ENCODE measurements at places on chromosomes 3 and 15.
A peak's percentile ranks its signal among the peaks of the same experiment; 100 is the strongest.

DNA sequence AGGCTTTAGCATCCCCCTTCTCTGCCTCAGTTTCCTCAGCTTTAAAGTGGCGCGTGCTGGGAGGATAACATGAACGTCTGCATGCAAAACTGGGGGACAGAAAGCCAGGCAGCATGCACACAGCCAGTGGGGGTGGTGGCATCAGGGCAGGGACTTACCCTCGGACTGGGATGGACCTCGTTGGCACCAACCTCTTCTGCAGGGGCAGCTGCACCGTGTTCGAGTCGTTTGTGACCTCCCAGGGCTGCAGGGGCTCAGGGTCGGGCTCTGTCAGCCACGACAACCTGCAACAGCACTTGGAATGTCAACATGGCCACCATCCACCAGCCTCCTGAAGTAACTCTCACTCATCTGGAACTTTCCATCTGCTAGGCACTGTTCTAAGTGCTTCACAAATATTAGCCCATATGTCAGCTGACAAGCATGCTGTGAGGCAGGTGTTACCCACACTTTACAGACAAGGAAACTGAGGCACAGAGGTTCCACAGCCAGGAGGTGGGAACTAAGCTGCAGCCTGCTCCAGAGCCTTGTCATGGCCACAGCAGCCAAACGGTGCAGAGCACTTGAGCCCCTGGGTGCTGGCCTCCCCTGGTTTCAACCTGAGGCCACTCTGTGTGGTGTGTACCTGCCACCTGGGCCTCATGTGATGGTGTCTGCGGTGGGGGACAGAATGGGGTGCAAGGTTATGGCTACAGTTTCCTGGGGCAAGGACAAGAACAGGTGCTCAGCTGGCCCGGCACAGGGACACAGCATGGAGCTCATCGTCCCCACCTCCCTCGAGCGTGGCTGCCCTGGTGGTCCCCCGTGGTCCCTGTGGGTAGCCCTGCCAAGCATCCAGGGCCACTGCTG lies 6.7 kb downstream of the C3orf22 start:
- DNase-seq: no peak

DNA sequence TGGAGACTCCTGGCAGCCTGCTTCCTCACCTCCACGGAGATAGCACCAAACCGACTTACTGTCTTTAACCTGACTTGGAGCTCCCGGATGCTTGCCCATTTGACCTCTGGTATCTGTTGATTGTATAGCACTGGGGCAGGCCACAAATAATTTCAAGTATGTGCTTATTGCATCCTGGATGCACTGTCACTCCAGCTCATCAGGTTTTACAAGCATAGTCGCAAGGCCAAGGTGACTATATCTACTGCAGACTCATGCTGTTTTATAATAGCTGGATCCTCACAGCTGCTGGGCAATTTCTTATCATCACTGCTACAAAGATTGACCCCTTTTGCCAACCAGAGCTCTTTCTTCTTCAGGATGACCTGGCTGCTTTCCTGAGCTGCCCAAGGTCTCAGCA lies 45.6 kb downstream of the PEX5L start:
- no peak for DNase-seq

- DNase-seq: no peak
These were observed 11.4 kb downstream of the SEMA3G start for GRCh38 chr3:52433328-52433995.

GRCh38 chr15:65904301-65904700 lies 35.0 kb downstream of the RAB11A start:
- DNase-seq: no peak

GRCh38 chr3:50405249-50405648 lies 45.9 kb upstream of the TMEM115 start:
- DNase-seq: no peak

GRCh38 chr3:181497358-181497757 lies 214.4 kb upstream of the SOX2 start:
- no peak for DNase-seq

- DNase-seq: no peak
These were observed 66.1 kb upstream of the PRICKLE2 start for GRCh38 chr3:64291345-64291744.

- peak; percentile 26 for DNase-seq
These were observed at the start of gene IL5RA for GRCh38 chr3:3110299-3110630. Gene IL5RA, minus strand, starts transcription at chr3:3110374. Its CDS starts 5,390 bp downstream, at chr3:3104984.

DNA sequence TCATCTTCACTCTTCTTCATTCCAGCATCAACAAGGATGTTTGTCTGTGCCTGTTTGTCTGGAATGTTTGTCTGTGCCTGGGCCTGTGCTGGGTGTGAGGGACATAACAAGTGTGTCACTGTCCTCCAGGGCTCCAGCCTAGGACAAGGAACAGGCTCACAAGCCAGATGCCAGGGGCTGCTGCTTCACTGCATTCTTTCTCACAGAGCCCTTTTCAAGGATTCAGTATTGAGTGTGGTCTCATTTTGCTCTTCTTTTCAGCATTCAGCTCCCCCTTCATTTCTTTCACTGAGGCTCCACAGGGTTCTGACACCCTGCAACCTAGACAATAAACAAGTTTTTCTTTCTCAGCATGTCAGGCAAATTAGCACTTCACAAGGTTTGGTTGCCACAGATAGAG lies 43.6 kb upstream of the KY start:
- no peak for DNase-seq

GRCh38 chr3:146625186-146625775 lies 20.1 kb upstream of the PLSCR5 start:
- no peak for DNase-seq

- no peak for DNase-seq
These were observed 193.6 kb downstream of the UACA start for GRCh38 chr15:70569714-70570231.

DNA sequence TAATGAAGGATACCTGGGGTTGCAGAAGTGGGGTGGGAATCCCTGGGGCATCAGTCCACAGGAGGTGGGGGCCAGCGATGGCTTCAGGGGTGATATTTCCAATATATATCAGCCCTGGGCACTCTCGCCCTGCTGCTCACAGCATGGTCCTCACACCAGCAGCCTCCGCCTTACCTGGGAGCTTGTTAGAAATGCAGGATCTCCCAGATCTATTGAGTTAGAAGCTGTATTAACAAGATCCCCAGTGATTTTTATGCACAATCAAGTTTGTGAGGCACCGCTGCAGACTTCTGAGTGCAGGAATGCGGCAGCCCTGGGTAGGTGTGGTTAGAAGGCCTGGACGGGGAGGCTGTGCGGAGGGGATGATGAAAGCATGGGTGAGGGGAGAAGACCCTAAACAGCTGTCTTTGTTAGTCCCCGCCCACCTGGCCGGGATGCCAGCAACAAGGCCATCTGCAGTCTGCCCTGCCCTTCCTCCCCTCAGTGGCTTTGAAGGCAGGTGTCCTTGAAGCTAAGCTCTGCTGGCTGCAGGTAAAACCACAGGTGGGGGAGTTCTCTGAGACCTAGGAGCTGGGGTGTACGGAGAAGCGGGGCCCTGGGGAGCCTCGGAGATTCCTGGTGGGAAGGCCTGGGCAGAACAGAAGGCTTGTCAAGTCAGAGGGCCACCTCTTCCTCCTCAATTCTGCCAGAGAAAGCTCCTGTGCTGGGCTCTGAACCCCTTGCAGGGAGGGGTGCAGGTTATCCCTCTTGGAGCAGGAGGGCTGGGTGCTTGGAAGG lies 11.4 kb downstream of the FAM107A start:
- DNase-seq: no peak

DNA sequence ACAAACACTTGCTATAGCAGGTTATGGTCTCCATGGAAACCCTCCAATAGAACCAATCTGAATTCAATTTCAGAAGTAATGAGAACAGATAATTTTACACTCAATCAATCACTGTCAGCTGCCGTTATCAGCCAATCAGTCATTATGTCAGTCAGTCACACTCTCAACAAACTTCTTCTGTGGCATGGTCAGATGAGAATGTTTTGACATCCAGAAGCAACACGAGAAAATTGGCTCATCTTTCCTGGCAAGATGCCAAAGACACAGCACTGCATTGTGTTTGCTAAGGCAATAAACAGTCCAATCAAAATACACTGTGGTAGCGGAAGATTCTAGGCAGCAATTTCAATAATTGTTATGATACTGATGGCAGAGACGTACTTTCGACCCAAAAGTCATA lies 190.7 kb downstream of the RORA start:
- DNase-seq: peak; percentile 83

- no peak for DNase-seq
These were observed 8.1 kb upstream of the PCOLCE2 start for GRCh38 chr3:142896996-142897395.

GRCh38 chr3:32977861-32978260 lies 26.4 kb downstream of the CCR4 start:
- DNase-seq: no peak

DNA sequence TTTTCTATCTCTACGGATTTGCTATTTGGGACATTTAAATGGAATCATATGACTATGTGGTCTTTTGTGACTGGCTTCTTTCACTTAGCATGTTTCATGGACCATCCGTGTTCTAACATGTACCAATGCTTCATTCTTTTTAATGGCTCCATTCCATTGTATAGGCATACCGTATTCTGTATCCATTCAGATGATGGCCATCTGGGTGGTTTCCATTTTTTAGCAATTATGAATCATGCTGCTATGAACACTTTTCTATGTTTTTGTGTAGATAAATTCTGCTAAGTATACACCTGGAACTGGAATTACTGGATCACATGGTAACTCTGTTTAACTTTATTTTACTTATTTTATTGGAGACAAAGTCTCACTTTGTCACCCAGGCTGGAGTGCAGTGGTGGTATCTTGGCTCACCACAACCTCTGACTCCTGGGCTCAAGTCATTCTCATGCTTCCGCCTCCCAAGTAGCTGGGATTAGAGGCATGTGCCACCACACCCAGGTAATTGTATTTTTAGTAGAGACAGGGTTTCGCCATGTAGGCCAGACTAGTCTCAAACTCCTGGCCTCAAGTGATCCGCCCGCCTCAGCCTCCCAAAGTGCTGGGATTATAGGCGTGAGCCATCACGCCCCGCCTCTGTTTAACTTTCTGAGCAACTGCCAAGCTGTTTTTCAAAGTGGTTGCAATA lies 13.4 kb downstream of the UBP1 start:
- DNase-seq: no peak

DNA sequence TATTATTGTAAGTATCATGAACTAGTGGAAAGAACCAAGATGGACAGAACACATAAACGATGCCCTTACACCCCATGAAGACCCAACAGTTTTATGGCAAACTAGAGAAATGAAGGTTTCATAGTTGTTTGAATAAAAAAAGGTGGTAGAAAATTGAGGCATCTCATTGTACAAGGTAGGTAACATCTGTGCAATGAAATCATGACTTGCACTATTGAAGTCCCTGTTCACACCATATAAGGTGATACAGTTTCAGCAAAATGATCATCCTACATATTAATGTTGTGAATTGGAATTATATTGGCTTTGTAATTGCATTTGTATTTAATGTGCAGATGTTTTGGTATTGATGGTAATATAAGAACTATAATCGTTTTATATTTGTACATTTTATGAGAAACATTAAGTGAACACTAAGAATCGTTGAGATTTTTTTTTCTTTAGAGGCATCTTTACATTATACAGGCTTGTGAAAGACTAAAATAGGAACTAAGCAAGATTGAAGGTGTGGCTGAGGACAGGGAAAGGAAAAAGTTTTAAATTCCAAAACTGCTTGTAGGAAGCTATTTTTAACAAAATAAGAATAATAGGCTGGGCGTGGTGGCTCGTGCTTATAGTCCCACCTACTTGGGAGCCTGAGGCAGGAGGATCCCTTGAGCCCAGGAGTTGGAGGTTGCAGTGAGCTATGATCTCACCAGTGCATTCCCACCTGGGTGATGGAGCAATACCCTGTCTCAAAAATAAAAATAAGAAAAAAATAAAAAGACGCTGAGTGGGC lies 48.5 kb downstream of the CGNL1 start:
- DNase-seq: no peak

GRCh38 chr3:62940771-62941563 lies 65.8 kb upstream of the CADPS start:
- DNase-seq: no peak

- no peak for DNase-seq
These were observed 29.7 kb downstream of the HDC start for GRCh38 chr15:50235794-50236193.

DNA sequence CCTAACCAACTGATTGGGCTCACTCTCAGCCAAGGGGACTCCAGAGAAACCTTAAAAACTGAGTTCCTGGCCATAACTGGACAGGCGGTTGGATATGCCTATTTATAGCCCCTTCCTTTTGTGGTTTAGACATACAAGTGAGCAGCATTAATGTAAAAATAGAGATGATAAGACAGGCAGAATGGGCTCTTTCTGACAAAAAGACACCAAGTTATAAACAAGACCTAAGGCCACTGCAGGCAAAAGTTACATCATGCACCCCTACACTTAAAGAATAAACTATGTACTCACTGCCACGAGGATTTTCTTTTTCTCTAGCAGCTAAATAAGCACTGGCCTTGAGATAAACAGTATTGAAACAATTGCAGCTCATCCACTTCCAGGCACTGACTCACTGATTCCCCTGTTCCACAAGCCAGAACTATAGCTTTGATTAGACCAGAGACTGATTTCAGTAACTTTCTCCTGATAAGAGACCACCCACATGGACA lies 30.1 kb downstream of the SUCNR1 start:
- no peak for DNase-seq

- DNase-seq: no peak
These were observed 240.6 kb downstream of the OPA1 start for GRCh38 chr3:193833592-193833991.

GRCh38 chr3:189954733-189955665 lies 165.7 kb downstream of the P3H2 start:
- DNase-seq: no peak

DNA sequence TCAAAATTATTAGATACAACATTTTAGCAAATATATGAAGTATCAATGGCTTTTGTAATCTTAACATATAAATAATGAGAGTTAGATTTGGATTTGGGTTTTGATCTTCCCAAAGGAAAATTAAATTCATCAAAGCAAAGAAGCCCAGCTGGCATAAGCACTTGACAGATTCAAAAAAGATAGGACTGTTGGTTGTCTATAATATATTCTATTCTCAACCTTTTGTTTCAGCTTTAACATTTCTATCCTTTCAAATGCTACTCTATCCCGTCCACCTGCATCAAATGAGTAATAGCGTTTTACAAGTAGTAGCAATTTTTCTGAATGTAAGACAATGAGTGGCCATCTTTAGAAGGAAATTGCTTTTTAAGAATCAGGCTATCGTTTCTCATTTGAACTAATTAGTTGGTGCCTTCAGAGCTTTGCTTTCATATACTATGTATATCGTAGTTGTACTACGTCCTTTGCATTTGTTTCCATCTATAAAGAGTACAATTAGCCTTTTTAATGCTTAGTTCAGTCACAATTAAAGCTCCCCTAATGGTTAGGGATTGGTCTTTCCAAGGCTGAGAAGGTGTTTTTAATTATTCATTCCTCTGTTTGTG lies 278.0 kb downstream of the UBE2E2 start:
- peak; percentile 66 for DNase-seq

GRCh38 chr15:89409184-89410038 lies 74.8 kb upstream of the POLG start:
- DNase-seq: no peak

- DNase-seq: no peak
These were observed 231.7 kb downstream of the CPNE4 start for GRCh38 chr3:131803113-131803512.

- peak; percentile 99 for DNase-seq
These were observed 50.4 kb downstream of the MCF2L2 start for GRCh38 chr3:183378008-183378407.

GRCh38 chr15:96889734-96890480 lies 559.4 kb downstream of the NR2F2 start:
- DNase-seq: no peak
